ENCODE measurements at places on chromosomes 3 and 15. TPM values are rescaled to one million over a fixed set of nuclear protein-coding genes. Genes with fewer than 3 reads are reported as not detected.

CEP152 gene
- polyA plus RNA-seq: 1.4 TPM

KCNMB3 gene
- 1.9 TPM for polyA plus RNA-seq

OCA2 gene
- polyA plus RNA-seq: 0.71 TPM

TRIM42 gene
- not detected for polyA plus RNA-seq

GOLGA8K gene
- polyA plus RNA-seq: 0.41 TPM

XIRP1 gene
- polyA plus RNA-seq: 0.81 TPM

MYL3 gene
- polyA plus RNA-seq: 2.4 TPM

FOXL2 gene
- not detected for polyA plus RNA-seq

ATP10A gene
- polyA plus RNA-seq: 6.9 TPM

LRRC49 gene
- polyA plus RNA-seq: 3.0 TPM

- peak; percentile 14 for DNase-seq
- no peaks in the 10 kb centered on the region for H3K27me3 ChIP-seq
- no peaks in the 10 kb centered on the region for H3K4me1 ChIP-seq
Measured at GRCh38 chr3:62051506-62051905, 321.8 kb downstream of the FEZF2 start.

DNA sequence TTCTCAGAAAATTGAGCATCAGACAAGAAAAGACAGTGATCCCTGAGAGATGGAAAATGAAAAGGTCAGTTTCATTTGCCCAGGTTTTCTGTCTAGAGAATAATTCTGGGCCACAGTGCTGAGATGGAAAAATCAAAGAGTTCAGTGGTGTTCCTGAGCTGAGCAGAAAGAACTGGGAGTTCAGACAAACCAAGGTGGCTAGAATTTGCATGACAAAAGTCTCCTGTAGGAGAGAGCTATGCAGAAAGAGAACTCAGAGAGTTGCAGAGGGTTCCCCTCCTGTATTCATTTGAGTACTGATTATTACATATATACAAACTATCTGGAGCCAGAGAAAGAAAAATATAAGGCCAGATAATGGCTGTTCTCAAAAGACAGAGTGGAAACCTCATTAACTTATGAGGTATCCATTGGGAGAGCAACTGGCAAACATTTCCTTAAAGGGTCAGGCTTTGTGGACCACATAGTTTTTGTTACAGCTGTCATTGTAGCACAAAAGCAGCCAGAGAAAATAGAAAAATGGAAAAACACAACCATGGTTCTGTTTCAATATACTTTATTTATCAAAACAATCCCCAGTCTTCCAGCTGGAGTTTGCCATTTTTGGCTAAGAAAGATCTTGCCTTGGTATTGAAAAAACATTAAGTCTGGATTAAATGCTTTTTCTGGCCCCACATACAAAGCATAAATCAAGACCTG, 1004.1 kb downstream of the TBL1XR1 start:
- H3K4me3 ChIP-seq: no peak overlapping the region
- DNase-seq: no peak
- H3K4me1 ChIP-seq: no peaks in the 10 kb centered on the region

DNA sequence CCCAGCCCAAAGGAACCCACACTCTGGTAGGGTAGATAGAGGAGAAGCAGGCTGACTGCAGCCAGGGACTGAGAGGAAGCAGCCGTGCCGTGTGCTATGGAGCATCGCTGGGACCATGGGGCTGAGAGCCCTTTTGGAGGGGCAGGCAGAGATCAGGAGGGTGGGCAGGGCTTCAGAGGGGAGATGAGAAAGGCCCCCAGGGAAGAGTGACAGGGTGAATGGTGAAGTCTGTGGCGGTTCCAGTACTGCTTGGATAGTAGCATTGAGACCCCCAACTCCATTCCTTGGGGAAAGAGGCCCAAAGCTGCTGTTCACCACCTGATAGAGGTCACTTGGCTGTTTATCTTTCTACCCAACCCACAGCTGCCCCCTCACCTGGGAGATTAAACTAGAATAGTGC, 80.0 kb upstream of the MRPS22 start:
- H3K27ac ChIP-seq: no peak overlapping the region
- H3K4me3 ChIP-seq: no peak overlapping the region
- DNase-seq: no peak
- no peaks in the 10 kb centered on the region for H3K27me3 ChIP-seq
- no peaks in the 10 kb centered on the region for H3K36me3 ChIP-seq

DNA sequence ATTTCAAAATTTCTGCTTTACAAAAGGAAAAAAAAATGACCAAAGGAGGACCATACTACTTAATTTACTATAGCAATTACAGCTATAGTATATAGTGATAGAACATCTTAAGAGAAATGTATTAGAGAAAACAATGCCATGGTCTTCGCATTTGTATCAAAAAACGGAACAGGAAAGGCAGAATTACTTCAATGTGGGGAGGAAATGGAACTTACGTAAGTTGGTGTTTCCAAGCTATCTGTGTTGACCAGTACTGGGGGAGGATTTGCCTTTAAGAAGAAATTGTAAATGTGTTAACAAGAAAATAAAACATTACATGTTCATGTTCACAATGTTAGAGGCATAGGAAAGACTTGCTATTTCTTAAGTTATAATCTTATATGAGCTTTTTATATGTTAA, 119.9 kb upstream of the MELTF start:
- no peak for DNase-seq
- no peak overlapping the region for H3K27ac ChIP-seq
- H3K4me1 ChIP-seq: peaks cover 4% of the 10 kb centered on the region
- no peaks in the 10 kb centered on the region for H3K36me3 ChIP-seq

DNA sequence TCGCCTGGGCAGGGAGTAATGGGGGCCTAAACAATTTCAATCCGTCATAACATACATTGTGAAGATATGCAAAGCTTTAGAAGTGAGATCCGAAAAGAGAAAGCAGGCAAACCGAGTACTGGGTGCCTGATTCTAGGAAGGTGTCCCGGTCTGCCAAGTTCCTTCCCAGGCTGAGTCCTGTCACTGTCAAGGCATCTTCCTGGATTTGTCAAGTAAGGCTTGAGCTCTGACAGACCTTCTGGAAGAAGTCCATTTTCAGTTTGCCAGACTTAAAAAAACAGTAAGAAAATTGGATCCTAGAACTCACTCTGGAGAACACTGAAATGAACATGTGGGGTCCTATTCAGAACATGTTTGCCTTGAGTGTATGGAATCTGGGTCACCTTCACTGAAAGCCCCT, 253.9 kb downstream of the RORA start:
- H3K4me1 ChIP-seq: peaks cover 8% of the 10 kb centered on the region
- H3K36me3 ChIP-seq: no peaks in the 10 kb centered on the region
- H3K27me3 ChIP-seq: no peaks in the 10 kb centered on the region
- DNase-seq: peak; percentile 36
- no peak overlapping the region for H3K27ac ChIP-seq
- no peak overlapping the region for H3K4me3 ChIP-seq

- no peaks in the 10 kb centered on the region for H3K27me3 ChIP-seq
- no peak for DNase-seq
- peak overlapping the region; percentile 4 for H3K27ac ChIP-seq
- no peaks in the 10 kb centered on the region for H3K4me1 ChIP-seq
Measured at GRCh38 chr3:71530903-71531530, 52.5 kb downstream of the FOXP1 start.

- no peaks in the 10 kb centered on the region for H3K27me3 ChIP-seq
- no peaks in the 10 kb centered on the region for H3K4me1 ChIP-seq
- no peak overlapping the region for H3K27ac ChIP-seq
- DNase-seq: no peak
- no peak overlapping the region for H3K4me3 ChIP-seq
Measured at GRCh38 chr3:136291302-136291701, 41.2 kb downstream of the PCCB start.

DNA sequence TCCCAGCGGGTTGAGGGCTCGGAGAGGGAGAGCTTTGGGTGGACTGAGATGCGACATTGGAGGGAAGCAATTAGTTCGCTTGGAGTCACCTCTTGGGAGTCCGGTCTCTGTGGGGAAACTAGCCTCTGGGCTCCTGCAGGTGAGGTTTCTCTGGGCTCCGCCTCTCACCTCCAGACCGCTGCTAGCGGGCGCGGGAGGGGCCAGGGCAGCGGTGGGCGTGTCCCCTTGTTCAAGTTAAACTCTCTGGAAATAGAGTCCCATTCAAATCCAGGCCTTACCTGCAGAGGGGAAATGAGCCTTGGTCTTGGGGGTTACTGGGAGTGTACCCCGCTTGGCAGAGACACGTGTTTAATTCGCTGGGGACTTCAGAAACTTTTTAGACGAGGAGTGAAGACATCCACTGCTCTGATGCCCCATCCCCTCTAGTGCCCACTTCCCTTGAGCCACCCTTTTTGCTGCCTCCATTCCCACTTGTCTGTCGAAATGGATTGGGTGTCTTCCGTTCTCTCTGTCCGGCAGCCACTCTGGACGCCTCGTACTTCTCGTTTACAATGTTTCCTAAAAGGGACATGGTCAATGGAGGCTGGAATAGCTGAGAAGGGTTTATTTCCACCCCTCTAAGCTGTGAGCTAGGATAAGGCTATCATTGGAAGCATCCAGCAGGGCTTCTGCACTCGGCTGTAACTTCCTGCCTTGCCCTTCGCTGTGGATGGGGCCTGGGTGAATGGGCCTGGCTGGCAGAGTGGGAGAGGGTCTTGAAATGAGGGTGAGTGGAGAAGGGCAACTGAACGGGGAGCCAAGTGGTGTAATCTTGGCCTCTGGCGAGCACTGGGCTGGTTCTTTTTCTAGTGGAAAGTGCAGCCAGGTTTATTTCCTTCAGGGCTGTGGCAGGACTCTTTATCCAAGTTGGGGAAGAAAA, 1.1 kb downstream of the MITF start:
- H3K4me3 ChIP-seq: peak overlapping the region; percentile 76
- peaks cover 7% of the 10 kb centered on the region for H3K27me3 ChIP-seq

DNA sequence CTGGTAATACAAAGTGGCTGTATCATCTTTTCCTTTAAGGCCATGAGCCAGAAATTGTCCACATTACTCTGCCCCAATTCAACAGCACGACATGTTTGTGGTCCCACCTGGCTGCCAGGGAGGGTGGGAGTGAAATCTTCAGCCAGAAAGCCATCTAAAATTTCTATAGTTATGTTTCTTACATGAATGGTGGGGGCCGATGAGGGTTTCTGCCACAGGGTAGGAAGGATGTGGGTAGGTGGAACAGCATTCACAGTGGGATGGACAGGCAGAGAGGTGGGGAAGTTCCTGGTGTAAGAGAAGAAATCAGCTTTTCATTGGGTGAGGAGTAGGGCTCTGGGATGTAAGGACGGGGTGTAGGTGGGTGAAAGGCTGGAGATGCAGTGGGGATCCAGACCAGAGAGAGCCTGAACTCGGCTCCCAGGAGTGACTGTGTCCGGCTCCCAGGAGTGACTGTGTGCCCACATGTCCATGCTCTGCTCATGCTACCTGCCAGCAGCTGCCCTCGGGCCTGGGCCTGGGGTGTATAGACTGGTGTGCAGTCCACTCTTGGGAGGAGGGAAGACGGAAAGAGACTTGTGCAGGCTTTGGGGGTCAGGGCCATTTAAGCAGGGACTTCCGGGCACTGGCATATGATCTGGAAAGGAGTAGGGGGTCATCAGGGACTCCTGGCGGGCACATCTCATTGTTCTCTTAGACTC, 3.8 kb upstream of the FBLN2 start:
- no peaks in the 10 kb centered on the region for H3K27me3 ChIP-seq
- H3K27ac ChIP-seq: no peak overlapping the region
- H3K36me3 ChIP-seq: no peaks in the 10 kb centered on the region
- no peak for DNase-seq
- H3K4me1 ChIP-seq: no peaks in the 10 kb centered on the region
- H3K4me3 ChIP-seq: no peak overlapping the region

Measured in lung (tissue), 17 donors.